ENCODE measurements at places on chromosomes 2 and 18.

- no peak for DNase-seq
Observed at GRCh38 chr2:85649201-85650190, 18.5 kb downstream of the SFTPB start.

DNA sequence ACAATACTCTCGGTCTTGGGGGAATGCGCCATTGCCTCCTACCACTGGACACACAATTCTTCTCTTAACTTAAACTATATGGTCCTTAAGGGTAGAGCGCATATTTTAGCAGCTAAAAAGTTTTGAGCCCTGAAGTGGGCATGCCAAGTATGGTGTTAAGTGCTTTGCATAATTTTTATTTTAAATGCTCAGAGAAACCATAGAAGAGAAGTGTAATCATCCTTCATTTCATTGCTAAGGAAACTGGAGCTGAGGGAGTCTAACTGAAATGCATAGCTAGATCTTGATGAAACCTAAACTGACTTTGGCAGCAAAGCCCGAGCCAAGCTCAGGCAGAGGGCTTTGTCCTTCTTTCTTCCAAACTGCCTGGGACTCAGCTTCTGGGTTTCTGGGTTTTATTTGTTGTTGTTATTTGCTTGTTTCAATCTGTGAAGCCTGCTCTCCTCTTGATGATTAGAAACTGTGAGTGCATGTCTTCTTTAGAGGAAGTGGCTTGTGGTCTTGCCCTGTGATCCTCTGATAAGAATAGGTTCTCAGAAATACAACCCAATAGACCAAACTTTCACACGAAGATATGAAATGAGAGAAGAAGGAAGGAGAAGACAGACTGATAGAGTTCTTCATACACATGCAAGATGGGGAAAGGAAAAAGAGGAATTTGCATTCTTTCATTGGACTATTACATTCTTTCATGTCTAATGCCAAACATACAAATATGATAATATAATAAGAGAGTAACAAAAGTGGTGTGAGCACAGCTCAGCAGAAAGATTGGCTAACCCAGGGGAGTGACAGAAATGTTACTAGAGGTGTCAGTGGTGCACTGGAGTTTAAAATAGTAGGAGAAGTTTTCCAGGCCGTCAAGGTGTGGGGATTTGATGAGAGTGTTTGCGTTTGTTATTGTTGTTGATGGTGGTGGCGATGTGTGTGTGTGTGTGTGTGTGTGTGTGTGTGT is 7.5 kb upstream of the RNF144A start:
- DNase-seq, result peak; percentile 87

GRCh38 chr2:127778447-127778846 is 32.5 kb downstream of the WDR33 start:
- DNase-seq, result no peak

- DNase-seq, result no peak
Observed at GRCh38 chr2:189485146-189485545, 43.9 kb downstream of the WDR75 start.

DNA sequence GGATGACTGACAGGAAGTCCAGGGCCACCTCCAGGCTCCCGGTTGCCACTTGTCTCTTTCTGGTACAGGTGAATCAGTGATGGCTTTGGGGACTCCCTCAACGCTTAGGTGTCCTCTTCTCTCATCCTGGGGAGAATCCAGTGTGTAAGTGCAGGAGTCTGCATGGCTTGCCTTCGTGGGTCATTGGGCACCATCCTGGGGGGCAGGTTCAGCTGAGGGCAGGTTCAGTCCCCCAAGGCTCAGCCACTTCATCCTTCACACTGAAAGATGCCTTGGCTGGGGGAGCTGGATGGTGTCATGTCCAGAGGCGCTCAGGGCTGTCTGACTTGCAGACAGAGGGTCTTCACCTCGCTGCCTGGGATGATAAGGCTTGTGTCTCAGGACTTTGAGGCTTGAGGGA is 29.2 kb downstream of the SH3RF3 start:
- DNase-seq, result no peak

GRCh38 chr2:208250388-208250787 is 4.5 kb downstream of the IDH1 start:
- DNase-seq, result no peak

DNA sequence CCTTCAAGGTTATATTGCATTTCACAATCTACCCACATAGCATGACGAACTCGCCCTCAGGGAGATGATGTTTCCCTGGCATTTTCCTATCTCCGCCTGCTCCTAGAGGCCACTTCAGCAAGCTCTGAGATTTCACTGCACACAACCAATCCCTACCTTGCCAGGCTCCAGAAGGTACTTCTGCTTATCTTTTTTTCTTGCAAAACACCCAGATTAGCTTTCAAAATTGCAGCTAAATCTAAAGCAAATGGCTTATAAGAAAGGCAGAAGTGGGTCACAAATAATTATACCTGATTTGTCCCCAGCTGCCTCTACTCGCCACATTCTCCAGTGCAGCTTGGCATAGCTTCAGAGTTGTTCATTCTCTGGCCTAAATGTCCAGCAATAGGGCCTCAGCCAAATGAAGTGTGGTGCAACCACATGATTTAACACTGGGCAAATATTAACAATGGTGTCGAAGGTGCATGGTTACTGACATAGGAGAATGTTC is 32.4 kb upstream of the MRPL19 start:
- no peak for DNase-seq

GRCh38 chr2:160007111-160007510 is 55.3 kb downstream of the PLA2R1 start:
- no peak for DNase-seq

- no peak for DNase-seq
Observed at GRCh38 chr18:46374850-46375249, 270.7 kb downstream of the HAUS1 start.

DNA sequence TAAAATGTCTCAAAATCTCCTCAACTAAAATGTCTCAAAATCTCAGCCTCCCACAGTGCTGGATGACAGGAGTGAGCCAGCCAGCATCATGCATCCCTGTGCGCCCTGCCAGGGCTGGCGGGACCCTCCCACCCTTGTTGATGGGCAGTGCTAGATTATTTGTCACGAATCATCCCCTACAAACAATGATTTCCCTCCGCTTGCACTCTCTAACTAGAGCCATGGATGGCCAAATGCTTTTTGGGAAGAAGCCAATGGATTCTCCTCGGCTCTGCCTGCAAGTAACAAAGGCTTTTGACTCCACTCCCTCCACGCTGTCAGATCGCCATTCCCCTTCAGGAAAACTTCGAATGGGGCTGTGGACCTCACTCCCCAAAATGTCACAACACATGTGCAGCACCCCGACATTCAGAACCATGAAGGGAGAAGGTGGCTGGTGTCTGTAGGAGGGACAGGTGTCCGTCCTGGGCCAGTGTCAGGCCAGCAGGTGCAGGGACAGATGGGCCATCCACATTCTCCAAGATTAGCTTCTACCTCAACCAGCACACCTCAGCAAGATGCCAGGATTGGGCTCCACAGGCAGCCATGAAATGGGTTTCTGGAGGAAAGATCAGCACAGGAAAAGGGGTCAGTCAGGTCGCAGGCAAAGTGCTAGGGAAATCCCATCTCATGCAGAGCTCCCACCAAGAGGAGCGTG is 11.5 kb downstream of the AMER3 start:
- no peak for DNase-seq

GRCh38 chr2:36367895-36368353 is 12.3 kb downstream of the CRIM1 start:
- DNase-seq, result no peak

GRCh38 chr2:43210467-43211303 is 15.7 kb downstream of the ZFP36L2 start:
- DNase-seq, result no peak

DNA sequence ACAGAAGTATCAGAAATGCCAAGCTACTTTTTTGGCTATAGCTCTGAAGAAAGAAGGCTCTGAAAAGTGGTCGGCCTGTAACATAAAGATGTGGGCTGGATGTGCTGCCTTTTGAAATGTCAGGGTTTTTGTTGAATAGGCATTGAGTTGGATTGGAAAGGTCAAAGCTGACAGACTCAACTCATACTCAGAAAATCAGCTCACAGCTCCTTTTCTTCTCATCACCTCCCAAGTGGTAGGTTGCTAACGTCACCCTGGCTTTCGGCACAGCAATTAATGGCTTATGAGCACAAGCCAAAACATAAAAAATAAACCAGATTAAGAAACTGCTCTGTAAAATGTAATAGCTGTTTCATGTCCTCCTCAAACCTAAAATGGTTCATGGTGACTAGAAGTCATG is 68.3 kb downstream of the KCNF1 start:
- DNase-seq, result no peak

GRCh38 chr2:148721520-148721931 is 77.0 kb downstream of the EPC2 start:
- no peak for DNase-seq

DNA sequence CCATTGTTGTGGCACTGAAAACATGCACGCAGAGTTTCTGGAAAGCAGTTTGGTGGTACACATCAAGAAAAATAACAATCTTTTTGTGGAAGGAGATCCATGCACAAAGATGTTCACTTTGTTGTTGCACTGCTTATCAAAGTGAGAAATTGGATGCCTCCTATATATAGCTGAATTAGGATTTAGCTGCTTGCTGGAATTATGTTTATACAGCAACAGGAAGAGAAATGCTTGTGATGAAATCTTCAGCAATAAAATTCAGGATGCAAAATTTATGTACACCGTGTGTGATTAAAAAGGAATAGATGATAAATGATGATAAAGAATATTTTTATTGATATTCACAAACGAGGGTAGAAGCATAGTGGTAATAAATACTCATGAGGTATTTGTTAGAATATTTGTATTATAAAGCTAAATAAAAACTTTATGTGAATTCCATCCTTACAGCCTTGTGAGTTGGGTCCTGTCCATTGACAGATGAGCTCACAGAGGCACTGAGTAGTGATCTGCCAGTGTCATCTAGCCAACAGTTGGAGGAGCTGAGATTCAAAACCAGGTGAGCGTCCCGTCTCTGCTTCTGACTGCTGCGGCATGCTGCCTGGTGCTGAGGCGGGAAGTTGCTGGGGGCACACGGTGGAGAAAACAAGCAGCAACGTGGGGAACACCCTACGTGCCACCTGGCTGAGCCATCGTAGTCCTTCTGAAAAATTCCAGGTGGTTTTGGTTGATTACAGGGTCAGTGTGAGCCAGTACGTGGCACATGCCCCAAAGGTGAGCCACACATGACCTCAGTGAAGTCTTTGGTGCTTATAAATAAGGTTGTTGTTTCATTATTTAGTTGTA is 80.2 kb downstream of the ASAP2 start:
- DNase-seq, result no peak

- DNase-seq, result no peak
Observed at GRCh38 chr2:121664086-121664485, 14.8 kb upstream of the CLASP1 start.

- no peak for DNase-seq
Observed at GRCh38 chr2:27001950-27002349, 30.8 kb upstream of the TMEM214 start.
